ENCODE measurements at places on chromosomes 2 and 18. TPM values are rescaled to one million over a fixed set of nuclear protein-coding genes. Genes with fewer than 3 reads are reported as not detected.

DNA sequence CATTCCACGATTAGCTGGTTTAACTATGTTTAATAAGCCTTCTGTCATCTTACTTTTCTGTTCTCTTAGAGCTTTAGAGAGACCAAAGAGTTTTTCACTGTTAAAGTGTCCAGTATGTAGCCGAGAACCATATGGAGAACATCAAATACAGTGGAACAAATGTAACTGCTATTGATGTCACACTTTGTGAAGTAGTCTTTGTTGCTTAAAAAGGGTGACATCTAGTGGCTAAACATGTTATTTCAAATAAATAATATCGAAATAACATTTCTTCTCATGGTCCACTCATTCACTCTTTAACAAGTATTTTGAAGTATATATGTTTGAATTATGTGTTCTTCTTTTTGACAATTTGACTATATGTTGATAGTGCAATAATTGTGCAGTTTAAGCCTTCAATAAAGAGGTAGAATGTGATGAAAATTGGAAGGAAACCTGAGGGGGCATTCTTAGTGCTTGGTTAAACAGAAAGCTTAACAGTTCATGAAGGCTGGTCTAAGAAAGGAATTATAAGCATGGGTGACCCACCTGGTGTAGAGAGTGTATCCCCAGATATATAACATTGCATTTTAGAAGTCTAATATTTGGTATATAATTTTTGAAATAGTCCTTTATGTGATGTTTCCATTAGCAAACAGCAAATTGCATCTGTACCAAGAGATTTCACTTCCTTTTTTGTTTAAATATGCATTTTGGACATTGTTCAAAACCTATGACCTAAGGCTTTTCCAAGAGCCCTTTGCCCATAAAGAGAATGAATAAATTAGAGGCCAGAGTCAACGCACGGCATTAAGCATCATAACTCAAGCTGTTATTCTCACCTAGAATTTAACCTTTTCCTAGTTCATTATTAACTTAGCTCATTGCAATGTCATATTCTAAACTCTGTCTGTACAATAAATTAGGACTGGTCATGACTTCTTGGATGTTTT, 112.1 kb downstream of the KYNU start:
- peak; percentile 62 for DNase-seq

DNA sequence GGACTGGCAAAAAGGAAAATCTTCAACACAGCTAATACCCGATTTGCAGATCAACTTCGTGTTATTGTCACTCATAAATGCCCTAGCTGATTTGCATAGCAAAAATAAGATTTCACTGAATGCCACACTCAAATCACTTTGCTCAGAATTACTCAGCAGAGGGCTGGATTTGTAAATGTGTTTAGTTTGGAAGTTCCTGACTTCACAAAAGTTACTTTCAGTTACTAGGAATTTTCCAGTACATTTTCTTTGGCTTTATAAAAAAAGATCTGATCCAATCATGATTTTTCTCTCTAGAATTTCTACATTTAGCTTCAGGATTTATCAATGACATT, 433.3 kb upstream of the ID2 start:
- DNase-seq: no peak

DNA sequence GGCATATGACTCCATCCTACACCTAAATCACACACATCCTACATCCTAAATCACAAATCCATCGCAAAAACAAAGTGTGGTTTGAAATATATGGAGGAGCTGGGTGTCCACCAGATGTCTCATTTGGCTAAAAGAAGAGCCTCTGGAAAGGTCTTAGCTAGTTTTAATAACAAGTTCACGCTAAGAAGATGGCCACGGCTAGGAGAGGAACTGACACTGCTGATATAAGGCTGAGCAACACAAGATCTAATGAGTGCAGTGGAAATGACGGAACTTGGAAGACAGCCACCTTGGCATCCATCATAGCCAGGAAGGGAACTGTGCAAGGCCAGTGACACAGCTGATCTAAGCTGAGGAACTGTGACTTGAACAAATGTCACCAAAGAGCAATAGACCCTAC, 60.0 kb upstream of the AGAP1 start:
- DNase-seq: peak; percentile 25

- no peak for DNase-seq
Measured at GRCh38 chr18:990197-990596, 85.5 kb downstream of the ADCYAP1 start.

DNA sequence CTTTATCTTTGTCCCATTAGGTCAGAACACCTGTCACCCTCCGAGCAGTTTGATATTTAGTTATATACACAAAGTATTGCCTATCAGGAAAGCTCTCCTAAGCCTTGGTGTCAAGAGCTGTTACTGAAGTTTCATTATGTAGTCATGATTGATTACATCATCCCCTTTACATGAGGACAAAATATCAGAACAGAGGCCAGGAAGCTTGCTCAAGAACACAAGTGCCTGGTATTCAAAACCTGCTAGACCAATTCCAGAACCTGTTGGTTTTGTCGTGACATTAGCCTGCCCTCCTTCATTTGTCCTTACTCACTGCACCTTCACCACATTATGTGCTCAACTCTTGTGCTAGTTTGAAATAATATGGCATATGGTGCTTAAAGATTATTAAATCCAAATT, 377.1 kb downstream of the CDH19 start:
- DNase-seq: no peak

DNA sequence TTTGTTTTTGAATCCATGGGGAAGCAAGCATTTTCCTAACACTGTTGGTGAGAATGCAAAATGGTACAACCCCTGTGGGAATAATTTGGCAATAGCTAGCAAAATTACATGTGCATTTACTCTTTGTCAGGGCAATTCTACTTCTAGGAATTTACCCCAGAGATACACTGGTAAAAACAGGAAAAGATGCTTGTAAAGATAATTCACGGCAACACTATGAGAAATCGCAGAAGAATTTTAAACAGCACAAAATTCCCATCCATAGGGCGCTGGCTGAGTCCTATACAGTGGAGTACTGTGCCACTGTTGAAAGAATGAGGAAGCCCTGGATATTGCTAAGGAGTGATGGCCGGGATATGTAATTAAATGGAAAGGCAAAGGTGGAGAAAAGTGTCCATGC, 75.8 kb downstream of the DGKD start:
- no peak for DNase-seq

GRCh38 chr2:31831585-31831984, 179.2 kb downstream of the MEMO1 start:
- no peak for DNase-seq

DNA sequence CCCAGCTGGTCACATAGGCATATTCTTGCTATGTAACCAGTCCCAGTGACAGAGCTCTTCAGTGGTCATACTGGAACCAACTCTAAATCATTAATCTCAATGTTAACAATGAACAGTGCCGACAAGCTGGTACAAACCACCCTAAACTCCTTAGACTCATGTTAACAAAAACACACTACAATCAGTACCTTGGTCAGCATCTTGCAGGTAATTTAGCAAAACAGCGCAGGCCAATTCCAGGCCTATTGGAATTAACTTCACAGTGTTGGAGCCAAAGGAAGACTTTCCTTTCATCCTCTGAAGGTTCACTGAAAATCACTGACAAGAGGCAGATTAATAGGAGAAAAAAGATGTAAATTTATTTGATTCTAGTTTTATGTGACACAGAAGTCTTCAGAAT, 396.4 kb downstream of the PIK3C3 start:
- DNase-seq: no peak

MARCHF7 gene
- total RNA-seq: 68.2 TPM

ERMN gene
- 0.04 TPM for total RNA-seq

PRSS56 gene
- not detected for total RNA-seq

CXCR1 gene
- total RNA-seq: not detected

UGT1A9 gene
- 0.10 TPM for total RNA-seq

ZAP70 gene
- not detected for total RNA-seq

INO80D gene
- 4.5 TPM for total RNA-seq

TMEM18 gene
- 17.7 TPM for total RNA-seq

Measured in H4 (cell line).